ENCODE measurements at places on chromosomes 16 and 17.

- DNase-seq = no peak
Observed at GRCh38 chr16:88449267-88449561, 3.9 kb upstream of the ZFPM1 start.

DNA sequence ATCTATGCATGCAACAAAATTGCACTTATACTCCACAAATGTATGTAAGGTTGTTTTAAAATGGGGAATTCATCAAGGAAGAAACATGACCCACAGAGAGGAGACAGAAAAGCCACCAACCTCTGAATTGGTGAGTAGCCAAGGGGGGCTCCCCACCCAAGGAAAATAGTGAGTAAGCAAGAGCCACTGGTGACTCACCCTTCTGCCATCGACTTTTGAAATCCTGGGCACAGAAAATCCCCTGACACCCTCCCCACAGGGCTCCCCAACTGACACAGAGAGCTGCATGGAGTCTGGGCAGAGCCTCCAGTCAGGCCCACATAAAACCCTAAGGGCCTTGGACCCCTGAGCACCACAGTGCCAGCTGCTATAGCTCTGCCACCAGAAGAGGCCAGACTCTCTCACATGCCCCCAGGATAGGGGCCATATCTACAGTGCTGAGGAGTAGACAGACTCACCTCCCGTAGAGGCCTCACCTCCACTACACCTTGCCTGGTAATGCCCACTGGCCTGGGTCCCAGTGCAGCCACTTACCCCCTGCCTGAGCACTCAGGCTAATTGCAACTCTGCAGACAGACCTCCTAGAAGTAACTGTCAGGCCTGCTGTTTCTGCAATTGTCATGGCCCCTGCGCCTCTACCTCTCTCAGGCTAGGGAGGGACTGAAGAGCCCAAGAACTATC is 244.7 kb upstream of the WSB1 start:
- no peak for DNase-seq

DNA sequence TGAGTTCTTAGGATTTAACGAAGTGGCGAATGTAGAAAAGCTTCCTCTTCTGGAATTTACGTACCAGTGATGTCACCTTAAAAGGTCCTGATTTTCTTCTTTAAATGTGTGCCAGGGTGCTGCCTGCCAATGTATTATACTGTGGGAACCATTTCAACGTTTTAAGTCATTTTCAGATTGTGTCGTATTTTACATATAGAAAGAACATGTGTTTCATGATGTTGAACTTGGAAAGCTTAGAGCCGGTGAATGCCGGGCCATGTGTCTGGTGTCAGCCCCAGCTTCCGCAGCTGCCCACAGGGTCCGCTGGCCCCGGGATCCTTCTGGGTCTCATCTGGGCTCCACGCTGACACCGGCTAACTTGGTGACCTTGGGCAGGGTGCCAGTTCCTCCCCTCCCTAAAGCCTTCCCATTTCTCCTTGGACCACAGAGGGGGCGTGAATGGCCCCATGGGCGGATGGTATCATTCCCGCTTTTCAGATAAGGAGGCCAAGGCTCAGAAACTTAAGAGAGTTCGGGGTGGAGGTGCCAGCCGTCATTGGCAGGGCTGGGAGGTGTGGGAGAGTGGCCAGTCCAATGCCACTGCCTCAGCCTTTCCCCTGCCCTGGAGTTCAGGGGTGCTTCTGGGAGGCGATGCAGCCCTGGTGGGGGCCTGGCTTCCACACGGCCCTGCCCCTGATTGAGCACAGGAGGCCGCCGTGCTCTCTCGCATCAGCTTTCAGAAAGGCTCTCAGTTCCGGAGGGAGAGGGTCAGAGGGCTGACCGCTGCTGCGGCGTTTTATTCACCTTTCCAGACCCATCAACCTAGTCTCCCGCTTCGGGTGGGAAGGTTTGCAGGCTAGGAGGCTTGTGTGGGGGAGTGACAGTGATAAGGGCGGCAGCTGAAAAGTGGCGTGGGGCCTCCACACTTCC is 68.8 kb upstream of the CIBAR2 start:
- no peak for DNase-seq

- DNase-seq = no peak
Observed at GRCh38 chr16:9256196-9256595, 164.8 kb downstream of the HAPSTR1 start.

- DNase-seq = no peak
Observed at GRCh38 chr16:53809088-53809932, 105.4 kb downstream of the FTO start.

DNA sequence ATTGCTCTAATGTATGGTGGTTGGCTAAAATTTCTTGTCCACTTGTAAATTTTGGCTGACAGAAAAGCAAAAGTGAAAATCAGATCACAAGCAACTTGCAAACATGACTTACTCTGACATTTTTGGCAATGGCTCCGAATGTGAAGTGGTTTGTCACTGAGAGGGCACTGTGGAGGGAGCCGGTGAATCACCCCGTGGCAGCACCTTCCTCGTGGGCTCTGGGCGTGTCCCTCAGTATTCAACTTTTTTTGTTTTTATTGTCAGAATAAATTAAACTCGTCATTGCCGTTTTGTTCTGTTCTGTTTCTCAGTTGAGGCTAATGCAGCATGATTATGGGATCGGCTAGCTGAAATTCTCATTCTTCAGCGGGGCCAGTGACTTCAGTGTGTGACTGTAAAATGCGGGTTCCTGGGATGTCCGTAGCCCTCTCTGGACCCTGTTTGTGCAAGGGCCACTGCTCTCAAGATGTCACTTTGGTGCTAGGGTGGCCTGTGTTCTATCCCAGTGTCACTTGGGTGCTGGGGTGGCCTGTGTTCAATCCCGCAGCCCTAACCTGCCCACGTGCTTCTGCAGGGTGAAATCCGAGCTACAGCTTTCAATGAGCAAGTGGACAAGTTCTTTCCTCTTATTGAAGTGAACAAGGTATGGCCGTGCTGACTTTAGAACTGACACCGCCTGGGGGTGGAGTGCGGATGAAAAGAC is 48.8 kb downstream of the RPA1 start:
- no peak for DNase-seq

DNA sequence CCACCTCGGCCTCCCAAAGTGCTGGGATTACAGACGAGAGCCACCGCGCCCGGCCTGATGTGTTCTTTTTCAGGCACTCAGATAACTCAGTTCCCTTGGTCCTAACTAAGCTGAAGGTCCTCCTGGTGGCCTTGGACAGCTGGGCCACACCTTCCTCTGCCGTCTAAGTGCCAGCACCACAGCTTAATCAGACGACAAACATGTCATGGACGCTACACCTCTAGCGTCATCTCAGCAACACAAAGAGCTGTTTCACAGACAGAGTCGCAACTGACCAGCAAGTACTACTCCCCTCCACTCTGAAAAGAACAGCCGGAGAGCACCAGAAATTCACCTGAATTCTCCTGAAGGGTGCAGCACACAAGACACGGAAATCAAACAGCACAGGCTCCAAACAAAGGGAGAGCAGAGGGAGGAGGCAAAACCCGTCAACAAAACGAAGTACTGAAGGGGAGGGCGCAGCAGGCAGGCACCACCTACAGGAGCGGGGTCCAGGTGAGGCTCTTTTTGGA is 4.4 kb downstream of the TRAP1 start:
- DNase-seq = no peak

DNA sequence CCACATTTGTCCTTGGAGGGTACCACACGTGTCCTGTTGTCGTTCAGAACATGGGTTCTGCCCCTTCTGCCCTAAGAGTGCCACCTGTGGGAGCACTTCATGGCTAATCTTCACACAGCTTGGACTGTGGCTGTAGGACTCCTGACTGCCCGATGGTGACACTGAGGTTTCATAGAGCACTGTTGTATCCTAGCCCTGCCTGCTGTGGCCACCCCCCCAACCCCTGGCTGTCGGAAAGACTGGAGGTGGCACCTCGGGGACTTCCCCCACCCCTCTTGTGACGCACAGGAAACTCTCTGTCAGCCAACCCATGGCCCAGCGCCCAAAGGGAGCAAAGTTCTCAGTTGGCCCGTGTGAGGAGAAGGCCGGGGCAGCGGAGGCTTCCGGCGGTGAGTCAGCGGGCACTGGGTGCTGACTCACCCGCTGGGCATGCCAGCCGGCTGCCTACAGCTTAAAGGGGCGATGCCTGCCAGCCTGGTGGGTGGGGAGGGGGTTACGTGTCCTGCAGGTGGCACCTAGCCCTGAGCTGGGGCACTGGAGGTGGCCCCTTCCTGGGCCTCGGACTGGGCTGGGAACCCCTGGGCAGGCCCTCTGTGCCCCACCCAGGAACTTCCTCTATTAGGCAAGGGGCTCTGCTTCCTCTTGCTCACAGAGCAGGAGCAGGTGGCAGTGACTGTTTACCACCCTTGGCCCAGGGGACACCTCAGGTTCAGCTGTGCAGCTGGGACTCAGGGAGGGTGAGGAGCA is 3.4 kb downstream of the MAP2K3 start:
- peak; percentile 83 for DNase-seq

Data from GM12878 (cell line).